ENCODE measurements at places on chromosomes 3 and 15.

DNA sequence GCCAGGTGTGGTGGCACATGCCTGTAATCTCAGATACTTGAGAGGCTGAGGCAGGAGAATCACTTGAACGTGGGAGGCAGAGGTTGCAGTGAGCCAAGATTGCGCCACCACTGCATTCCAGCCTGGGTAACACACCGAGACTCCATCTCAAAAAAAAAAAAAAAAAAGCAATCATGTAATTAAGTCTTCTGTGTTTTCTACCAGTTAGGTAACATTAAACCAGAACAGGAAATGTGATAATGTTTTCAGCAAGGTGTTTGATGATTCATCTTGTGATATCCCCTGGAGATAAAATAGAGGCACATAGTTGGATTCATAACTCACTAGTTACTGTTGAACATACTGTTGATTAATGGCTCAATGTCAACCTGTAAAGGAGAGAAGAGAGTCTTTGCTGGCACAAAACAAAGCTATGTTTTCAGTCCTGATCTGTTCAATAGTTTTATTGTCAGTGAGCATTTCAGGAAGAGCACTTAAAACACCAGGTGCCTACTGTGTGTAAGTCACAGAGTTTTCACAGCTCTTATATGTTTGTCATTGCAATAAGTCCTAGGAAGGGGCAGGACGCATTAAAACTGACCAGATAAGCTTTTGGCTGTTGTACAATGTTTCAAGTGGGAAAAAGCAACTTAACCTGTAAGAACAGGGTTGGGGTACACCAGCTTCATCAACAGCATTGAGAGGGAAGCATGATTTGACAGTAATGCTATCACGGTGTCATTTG lies 19.5 kb downstream of the DNAJB11 start:
- no peak for DNase-seq

DNA sequence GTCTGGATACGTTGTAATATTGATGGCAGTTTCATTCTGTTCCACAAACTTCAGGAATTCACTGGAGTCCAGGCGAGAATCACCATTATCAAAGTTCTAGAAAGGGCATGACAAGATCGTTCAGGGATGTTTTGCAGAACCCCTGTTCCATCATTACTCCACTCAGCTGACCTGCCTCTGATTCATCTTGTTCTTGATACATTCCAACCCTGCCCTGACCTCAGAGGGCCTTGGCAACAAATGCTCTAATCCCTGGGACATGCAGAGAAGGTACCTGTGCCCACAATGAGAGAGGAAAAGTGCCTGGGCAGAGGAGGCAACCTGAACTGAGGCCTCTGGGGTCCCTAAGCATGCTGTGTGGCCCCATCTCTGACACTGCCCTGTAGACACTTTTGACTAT lies 45.9 kb downstream of the FSTL1 start:
- no peak for DNase-seq

DNA sequence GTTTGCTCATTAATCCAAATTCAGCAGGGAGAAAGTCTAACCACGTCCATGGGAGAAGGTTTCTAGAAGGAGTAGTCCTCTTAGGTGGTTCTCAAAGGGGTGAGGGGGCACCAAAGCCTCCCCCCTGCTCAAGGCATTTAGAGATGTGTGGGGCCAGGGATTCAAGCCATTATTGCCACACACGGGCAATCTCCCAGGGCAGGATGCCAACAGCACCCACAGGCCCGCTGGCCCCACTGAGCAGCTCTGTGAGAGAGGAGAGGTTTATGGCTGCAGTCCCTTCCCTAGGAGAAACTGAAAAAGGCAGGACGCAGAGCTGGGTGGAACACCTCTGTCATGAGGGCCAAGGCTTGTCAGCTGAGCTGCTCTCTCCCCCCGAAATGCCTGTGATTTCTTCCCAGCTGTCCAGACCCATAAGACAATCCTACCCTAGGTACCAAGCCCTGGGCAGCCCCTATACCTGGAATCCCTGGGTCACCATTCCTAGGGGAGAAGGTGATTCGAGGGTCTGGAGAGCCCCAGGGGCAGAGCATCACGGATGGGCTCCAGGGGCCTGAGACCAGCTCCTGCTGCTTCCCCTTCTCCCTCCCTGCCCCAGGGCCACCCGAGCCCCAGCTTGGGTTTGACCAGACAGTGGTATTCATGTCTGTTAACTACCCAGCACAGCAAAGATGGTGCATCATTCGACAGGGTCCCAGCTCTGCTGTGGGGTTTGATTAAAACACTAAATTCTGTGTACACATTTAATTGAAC lies 39.0 kb downstream of the WHAMM start:
- DNase-seq = no peak

DNA sequence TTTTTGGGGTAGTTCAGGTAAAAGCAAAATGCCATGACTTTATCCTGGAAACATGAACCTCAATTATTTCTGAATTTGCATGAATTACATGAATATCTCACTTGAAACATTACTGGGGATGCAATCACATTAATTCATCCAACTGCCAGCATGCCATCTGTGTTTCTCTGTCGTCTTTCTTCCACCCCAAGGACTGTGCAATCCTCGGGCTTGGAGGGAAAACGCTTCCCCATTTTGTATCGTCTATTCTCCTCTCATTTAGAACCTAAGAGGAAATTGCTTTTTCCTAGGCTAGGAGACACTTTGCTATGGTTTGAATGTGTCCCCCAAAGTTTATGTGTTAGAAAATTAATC lies 109.4 kb downstream of the SQOR start:
- no peak for DNase-seq

DNA sequence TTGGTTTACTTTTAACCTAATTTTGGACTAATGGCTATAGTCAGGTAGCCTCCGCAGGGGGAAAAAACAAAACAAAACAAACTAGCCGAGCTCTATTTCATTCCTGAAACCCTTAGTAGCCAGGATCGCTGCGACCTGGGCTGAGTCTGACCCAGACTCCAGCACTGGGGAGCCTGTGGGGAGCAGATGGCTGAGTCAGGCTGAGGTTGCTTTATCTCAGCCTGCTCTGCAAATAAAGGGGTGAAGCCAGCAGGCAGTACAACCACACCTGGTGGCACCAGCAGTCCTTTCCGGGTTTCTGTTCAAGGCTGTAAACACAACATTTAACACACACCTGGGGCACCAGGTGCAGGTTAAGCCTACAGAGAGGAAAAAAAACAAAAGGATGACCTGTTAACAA lies 27.3 kb downstream of the ABHD2 start:
- DNase-seq = no peak

DNA sequence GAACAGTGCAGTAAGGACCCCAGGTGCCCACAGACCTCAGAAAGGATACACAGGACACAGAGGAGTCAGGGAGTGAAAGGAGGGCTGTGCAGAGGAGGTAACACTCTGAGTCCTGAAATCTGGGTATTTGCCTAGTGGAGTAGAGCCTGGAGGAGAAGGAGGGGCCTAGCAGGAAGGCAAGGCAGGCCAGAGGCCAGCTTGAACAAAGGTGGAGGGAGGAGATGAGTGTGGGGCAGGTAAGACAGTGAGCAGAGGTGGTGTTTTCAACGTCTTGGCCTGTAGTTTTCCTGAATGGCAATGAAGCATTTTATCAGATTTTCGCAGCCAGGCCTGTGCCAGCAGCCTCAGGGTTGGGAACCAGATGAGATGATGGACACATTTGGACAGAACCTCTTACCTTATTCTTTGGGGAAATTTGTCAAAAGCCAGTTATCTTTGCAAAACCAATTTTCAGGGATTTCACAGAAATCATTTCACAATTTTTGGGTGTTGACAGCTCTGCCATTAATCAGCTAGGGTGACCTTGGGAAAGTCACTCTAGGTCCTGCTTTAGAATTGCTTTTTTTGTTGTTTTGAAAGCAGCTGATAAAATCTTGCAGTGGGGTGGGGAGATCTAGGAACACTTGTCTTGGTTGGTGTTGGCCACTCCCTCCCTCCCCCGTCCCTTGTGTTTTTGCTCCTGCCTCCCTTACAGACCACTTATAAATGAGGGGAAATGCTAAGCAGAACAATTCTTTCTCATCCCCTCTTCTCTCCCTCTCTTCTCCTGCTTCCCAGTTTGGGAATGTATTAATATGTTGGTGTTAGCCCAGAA lies 38.4 kb downstream of the SPSB4 start:
- DNase-seq = no peak

- DNase-seq = no peak
Measured at GRCh38 chr15:75733761-75734651, 21.4 kb upstream of the CSPG4 start.

DNA sequence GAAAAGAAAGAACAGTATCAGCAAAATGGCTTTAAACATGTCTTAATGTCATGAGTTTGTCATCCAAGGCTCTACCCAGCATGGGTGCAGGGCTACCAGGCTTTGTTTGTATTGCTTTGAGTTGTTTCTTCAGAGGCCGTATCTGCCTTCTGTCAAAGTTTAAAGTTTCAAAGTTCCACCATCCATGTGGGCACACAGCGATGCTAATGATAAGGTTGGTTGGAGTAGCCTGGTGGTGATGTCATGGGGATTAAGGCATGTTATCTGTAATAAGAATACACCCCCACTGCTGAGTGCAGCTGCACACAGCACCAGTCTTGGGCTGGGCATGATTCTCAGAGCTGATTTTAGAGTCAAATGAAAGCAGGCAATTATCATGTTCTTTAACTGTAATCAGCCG lies 72.0 kb upstream of the LRTM1 start:
- no peak for DNase-seq

GRCh38 chr3:128452678-128453275 lies 13.9 kb downstream of the DNAJB8 start:
- DNase-seq = no peak

GRCh38 chr3:159266779-159267178 lies 464.9 kb downstream of the MFSD1 start:
- no peak for DNase-seq

DNA sequence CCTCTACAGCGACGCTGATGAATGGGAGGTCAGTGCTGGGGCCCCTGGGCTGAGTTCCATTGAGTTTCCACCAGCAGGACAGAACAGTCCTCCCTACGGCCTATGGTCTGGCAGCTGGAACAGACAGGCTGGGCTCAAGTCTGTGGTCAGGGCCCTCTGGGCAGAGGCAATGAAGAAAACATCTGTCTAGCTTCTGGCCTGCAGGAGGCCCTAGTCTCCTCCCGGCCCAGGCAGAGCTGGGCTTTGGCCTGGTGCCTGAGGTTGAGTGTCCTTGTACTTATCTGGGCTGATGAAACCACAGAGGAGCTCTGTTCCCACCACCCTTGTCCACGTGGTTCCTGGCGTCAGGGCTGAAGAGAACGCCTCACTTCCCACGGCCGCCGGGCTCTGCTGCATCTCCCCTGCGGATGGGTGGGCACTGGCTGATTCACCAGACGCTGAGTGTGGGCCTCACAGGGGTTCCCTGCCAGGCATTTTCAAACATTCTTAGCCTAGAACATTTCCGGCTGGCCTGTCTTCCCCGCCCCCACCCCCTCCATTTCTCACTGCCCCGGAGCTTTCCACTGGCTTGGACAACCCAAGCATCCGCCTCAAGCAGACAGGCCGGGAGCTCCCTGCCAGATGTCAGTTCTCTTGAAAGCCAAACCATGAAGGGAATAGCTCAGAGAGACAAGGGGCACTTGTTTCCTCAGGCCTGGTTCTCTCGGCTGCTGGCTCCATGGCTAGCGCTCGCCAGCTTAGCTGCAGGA lies 20.3 kb downstream of the PPCDC start:
- DNase-seq = no peak

DNA sequence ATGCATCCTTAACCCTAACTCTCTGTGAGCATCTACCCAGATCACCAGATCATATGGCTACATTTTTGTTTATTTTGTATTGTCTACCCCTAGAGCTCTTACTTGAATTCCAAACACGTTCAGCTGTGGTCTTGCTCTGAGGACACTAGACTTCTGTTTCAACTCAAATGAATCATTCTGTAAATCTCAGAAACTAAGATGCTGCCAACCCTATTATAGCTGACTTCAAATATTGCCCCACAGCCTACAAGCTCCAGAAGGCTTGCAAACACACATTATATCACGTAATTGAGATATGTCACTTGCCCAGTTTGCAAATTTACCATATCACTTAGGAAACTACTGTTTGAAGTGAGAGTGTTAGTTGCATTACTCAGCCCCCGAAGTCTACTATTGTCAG lies 426.2 kb upstream of the ARL6 start:
- no peak for DNase-seq

All from activated CD4-positive, alpha-beta T cell treated with anti-CD3 and anti-CD28 coated beads for 4 hours (primary cell).